Vagina (tissue), 2 donors: ENCODE measurements at places on chromosomes 4 and X.

DNA sequence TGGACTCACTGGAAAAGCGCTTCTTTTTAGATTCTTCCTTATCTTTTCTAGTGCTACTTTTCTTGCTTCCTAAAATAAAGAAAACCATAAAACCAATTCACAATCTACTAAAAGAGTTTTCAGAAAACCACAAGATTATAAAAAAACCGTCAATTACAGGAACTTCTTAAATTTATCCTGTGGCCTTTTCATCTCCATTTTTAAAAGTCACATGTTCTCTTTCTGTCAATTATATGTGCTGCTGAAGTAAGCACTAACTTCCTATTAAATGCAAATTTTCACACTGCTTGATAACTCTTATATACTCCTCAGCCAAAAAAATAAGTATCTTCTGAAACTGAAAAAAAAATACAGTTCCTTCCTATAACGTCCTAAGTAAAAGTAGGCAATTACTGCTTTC, 32.8 kb downstream of the CENPC start:
- DNase-seq, result no peak

DNA sequence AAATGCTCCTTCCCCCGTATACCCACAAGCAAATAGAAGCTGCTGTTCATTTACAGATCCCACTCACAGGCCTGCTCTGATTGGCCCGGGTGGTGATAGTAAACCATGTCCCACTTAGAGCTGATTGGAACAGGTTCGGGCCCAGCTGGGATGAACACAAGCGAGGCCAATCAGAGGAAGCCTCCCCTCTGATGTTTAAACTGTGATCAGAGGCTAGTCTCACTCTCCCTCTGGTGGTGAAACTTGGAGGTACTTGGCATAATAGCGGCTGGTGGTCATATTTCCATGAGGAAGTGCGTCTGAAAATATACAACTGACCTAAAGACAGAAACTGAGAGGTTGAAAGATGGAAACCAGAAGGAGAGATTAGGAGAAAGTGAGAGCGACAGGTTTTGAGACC, 51.5 kb upstream of the TRPC3 start:
- no peak for DNase-seq

GRCh38 chr4:67566335-67566734, 7.8 kb downstream of the STAP1 start:
- no peak for DNase-seq

DNA sequence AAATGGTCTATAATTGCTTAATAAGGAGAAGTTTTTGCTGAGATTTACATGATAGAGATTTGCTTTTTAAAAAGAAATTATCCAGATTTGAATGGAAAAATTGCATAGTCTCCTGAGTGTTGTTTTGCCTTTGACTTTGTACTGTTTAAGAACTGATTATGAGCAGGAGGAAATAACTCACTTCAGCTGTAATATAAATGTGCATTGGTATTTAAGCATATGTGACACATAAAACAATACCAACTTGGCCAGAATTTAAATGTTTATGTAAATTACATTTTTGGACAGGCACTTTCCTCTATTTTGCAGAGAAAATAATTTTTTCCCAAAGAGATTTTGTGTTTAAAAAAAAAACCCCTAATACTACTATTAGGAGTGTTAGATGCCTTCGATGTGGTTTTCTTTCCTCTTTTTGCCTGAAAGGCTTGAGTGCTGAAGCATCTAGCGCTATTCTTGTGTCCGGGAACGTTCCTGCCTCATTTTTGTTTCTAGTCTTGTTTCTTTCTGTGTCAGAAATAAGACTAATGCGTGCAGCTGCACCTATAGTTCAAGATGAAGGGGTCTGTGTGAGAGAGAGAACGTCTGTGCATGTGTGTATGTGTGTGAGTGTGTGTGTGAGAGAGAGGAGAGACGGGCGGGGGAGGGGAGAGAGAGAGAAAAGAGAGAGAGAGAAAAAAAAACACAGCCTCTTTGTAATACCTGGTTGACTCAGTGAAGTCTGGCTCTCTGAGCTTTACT, 60.8 kb downstream of the TBL1X start:
- peak; percentile 58 for DNase-seq

DNA sequence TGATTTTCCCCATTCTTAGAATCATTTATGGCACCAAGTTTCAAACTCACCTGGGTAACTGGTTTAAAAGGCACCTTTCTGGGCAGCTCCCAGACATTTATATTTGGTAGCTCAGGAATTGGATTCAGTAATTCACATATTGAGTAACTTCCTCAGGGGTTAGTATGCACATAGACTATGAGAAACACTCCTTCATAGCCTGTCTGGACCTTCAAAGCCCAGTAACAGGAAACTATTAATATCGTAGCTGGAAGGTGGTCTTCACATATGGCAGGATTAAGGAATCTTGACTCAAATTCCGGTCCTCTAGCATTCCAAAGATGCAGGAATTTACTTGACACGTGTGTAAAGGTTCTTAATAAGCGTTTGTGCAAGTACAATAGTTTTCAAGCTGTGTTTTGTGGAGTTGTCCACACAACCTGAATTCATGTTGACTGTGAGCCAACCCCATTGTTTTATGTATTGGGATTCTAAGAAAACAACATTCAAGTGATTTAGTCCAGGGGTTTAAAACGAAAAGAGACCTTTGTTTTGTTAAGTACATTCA, 78.4 kb downstream of the PLS3 start:
- no peak for DNase-seq
